ENCODE measurements at places on chromosomes 12 and 14.

DNA sequence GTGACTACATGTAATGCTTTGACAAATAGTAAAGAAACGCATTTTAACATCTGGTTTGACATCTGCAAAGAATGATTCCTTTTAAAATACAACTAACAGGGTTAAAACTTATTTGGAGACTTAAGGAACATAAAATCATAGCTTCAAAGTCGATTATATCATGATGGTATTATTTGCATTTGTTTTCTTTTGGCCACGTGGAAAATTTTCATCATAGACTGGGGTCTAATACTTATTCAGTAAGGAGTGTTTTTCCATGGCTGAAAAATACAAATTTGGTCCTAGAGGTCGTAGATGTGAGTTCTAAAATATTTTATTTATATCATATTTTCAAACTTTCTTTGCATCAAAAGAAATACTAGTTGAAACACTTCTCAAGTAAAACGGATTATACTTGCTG lies 31.5 kb upstream of the LMNTD1 start:
- no peak for DNase-seq

- DNase-seq: no peak
Observed at GRCh38 chr14:66483322-66483721, 2.8 kb upstream of the CCDC196 start.

DNA sequence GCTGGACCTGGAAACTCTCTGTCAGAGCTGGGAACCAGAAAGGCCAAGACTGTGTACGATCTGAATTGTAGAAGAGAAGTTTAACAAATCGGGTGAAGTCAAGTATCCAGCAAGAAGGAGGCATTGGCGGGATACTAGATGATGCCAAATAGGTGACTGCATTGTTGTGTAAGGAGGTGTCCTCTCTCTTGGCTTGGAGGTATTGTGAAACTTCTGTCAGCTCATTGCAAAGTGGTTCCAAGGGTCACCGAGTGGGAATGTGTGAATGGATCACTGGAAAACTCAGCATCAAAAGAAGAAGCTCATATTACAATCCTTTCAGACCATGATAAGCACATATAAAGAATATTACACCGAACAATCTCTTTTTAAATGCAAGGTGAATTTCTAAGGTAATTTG lies 11.7 kb downstream of the NAV3 start:
- no peak for DNase-seq

GRCh38 chr12:25811656-25812126 lies 146.8 kb upstream of the RASSF8 start:
- DNase-seq: peak; percentile 43

GRCh38 chr12:31853977-31854376 lies 105.2 kb upstream of the RESF1 start:
- DNase-seq: no peak

GRCh38 chr14:93023039-93023438 lies 92.7 kb downstream of the ITPK1 start:
- DNase-seq: no peak

DNA sequence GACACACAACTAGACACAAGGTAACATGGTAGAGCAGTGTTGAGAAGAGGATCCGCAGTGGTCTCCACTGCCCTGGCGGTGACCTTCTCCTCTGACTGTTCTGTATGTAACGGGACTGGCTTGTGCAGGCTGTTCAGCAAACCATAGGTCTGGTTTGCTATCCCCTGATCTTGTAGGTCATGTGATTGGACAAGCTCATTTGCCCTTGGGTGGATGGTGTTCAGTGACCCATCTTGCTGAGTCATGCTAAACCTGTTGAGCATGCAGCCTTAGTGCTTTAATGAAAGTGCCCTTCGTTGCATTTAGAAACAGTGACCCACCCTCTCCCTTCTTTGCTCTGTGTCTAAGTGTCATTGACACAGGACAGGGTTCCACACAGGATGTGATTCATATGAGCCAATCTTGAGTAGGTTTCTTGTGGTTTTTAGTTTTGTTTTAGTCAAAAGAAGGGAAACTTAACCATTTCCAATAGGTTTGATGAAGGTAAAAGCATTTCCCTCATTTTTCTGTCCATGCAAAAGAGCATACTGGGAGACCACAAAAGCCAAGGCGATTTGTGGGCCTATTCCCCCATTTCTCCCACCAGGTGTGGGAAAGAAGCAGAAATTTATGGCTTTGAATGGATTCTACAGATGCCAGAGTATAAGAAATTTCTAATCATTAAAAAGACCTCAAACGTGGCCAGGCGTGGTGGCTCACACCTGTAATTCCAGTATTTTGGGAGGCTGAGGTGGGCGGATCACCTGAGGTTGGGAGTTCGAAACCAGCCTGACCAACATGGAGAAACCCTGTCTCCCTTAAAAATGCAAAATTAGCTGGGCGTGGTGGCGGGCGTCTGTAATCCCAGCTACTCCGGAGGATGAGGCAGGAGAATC lies 32.6 kb upstream of the HIF1A start:
- DNase-seq: peak; percentile 92

DNA sequence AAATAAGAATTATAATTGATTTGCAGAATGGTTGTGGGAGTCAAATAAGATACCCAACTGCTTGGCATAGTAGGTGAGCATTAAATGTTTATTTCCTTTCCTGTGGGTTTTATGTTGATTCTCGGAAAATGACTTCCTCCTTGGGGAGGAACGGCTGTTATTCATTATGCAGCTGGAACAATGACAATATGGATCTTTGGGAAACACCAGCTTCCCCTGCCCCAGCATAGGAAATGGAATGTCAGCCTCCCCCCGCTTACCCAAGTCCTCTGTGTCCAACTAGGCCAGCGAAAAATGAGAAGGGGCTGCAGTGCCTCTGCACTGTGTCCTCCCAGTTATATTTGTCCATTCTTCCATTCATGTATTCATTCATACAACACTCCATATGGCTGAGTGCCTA lies 11.7 kb upstream of the CCDC177 start:
- DNase-seq: no peak

DNA sequence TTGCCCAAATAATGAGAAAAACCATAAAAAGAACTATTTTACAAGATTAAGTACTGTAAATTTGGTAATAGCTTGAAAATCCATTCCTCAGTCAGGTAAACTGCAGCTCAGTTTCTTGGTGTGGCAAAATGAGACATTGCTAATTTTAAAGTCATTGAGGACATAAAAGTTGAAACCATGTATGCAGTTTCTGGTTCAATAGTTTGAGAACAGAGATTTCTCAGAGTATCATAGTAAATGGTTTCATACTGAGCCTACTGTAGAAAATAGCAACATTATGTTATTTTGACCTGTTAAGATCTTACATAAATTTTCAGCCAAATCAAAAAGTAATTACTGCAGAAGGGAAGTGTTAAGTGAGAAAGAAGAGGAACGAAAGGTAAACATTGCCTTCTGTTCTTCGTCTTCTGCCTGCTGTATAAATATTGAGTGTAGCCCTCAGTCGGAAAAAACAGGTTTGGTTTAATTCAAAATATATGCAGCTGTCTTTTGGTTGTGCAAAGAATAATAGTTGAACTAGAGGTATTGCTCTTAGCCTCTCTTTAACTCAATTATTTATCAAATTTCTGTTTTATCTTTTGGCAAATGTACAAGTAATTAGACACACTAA lies 119.6 kb downstream of the SYNE2 start:
- DNase-seq: no peak

- DNase-seq: no peak
Observed at GRCh38 chr12:93860668-93861373, 183.6 kb downstream of the CRADD start.

GRCh38 chr12:104422441-104422840 lies 34.3 kb upstream of the CHST11 start:
- DNase-seq: no peak

DNA sequence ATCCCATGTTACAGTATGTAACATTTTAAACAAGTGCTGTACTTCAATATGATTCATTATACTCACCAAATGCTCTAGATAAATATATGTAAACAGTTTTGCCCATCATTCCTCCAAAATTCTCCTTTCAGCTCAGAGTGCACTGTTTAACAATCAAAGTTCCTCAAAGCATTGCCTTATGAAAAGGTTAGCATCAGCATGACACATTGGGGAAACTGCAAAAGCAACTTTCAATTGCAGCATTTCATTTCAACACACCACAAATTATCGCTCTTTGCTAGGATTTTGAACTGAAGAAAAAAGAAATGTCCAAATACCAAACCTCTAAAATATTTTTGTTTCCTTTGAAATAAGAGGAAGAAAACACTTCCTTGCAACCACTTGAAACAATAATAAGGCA lies 413.2 kb downstream of the FLRT2 start:
- DNase-seq: no peak

GRCh38 chr12:124545508-124546418 lies 21.6 kb downstream of the NCOR2 start:
- DNase-seq: peak; percentile 90

DNA sequence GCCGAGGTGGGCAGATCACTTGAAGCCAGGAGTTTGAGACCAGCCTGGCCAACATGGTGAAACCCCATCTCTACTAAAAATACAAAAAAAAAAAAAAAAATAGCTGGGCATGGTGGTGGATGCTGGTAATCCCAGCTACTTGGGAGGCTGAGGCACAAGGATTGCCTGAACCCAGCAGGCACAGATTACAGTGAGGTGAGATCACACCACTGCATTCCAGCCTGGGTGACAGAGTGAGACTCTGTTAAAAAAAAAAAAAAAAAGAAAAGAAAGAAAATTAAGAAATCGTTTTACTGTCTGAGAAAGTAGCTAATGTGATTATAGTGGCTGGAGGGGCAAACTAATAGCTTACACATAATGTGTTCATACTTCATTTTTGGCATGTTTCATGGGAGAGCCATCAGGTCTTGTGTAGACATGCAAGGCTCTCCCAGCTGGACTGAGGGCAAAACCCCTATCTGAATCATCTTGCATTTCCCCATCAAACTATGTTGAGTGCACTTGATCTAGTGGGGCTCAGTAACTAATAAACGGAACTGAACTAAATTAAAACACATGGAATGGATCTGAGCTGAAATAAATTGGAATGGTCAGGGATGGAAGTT lies 16.2 kb downstream of the KIF21A start:
- no peak for DNase-seq

Data from activated CD8-positive, alpha-beta memory T cell treated with anti-CD3 and anti-CD28 coated beads, Interleukin-2, amount 10 ng/mL, durations not matched to agents 7 days and 5 days (primary cell).